Stimulated activated CD4-positive, alpha-beta T cell treated with anti-CD3 and anti-CD28 coated beads, TNF-alpha, amount 100 ng/mL, for 24 hours (primary cell): ENCODE measurements at places on chromosomes 1 and 21.

GRCh38 chr1:221672239-221672645 is 69.6 kb downstream of the DUSP10 start:
- no peak for DNase-seq

- DNase-seq = no peak
Observed at GRCh38 chr1:92882819-92883218, 51.0 kb downstream of the RPL5 start.

DNA sequence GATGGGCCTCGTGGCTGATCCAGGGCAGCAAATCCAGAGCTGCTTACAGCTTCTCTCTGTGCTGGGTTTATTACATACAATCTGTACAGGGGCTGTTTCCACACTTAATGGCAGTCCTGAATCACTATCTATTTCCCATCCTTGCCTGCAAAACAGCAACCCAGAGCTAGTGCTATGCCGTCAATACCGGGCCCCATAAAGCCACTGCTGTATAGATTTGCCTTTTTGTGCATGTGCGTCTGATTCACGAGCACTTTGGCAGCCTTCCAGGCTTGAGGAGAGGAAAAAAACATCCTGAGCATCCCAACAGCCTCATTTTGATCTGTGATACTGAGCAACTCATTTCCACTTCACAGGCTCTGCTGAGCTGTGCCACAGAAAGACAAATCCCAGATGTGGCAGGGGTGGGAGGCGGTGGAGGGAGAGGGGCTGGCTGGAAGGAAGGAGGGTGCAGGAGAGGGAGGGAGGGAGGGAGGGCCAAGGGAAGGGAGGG is 65.2 kb upstream of the TARBP1 start:
- peak; percentile 50 for DNase-seq

- DNase-seq = no peak
Observed at GRCh38 chr1:232722626-232723025, 82.6 kb upstream of the MAP10 start.

DNA sequence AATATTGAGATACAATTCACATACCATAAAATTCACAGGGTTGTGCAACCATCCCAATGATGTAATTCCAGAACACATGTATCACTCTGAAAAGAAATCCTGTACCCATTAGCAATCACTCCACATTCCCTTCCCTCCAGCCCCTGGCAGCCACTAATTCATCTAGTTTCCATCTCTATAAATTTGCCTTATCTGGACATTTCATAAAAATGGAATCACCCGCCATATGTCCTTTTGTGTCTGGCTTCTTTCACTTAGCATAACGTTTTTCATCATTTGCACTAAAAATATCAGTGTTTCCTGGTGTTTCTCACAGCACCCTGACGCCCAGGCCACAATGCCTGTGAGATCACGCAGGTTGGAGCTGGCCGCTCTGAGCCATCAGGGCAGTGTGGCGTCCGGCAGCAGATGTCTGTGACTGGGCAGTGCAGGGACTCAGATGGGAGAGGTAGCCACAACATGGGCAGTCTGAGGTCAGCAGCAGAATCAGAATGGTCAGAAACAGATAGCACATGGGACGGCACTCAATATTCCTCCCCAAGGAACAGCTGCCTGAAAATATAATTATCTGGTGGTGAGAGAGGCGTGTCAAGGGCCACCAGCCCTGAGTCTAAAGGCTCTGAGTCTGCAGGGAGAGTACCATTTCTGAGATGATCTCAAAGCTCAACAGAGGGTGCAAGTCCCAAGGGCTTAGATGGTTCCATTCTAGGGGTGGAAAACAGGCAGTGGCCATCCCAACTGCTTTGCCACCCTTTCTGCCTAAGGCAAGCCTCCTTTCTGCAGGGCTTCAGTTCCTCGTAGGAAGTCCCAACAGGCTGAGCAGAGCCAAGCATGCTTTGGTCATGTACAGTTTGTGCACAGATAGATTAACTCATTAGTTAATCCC is 129.4 kb upstream of the EDN2 start:
- DNase-seq = no peak

- DNase-seq = no peak
Observed at GRCh38 chr1:21174654-21175323, 1.9 kb downstream of the EIF4G3 start.

GRCh38 chr1:100517515-100517914 is 20.4 kb upstream of the GPR88 start:
- DNase-seq = no peak

GRCh38 chr1:53599481-53599880 is 139.5 kb downstream of the GLIS1 start:
- no peak for DNase-seq

DNA sequence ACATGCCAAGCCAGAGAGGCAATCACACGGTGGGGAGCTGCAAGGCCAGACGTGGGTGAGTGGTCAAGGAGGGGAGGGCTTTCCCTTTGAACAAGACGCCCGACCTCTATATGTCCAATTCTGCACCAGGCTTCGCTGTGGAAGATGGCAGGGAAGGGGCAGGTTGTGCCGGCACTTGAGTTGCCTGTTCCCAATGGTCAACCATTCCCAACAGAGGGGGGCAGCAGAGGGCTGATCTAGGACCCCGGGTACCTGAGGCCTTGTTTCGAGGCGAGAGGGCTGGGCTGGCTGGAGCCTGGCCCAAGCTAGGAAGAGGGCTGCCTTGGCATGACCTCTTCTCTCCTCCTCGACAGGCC is 64.9 kb downstream of the TMEM53 start:
- DNase-seq = no peak

DNA sequence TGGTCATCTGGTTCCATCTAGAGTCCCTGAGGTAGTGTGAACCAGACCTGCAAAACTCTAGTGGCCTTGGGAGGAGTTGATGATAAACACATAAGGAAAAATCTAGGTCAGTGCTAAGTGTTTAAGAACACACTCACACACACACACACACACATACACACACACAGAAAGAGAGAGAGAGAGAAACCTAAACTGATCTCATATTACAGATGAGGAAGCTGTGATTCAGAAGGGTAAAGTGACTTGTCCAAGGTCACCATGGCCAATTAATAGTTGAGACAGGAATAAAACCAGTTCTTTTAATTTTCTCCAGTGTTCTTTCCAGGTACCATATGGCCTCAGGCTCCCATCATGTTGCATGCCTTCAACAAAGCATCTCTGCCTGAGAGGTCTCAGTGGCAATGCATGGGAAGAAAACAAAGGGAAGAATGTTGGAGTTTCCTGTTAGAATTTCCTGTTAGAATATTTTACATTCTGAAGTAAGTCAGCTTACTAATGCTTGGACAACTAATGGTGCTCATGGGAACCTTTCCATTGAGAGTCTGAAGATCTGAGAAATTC is 77.3 kb upstream of the TSPAN2 start:
- no peak for DNase-seq

- no peak for DNase-seq
Observed at GRCh38 chr1:223765719-223766340, 53.5 kb downstream of the CAPN2 start.

DNA sequence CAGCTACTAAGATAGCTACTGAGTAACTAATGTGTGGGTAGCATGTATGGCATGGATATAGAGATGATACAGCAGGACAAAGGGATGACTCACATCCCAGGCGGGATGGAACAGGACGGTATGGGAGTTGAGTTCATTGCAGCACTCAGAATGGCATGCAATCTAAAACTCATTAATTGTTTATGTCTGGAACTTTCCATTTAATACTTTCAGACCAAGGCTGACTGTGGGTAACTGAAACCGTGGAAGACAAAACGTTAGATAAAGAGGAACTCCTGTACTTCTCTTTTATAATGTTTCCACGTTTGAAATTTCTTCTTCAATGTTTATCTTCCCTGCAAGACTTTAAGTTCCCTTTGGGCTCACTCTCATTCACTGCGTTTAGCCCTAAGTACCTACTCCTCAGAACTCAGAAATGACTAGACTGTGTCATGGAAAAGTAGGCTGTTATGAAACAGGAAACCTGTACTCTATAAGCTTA is 151.9 kb downstream of the MAGI3 start:
- DNase-seq = no peak

- no peak for DNase-seq
Observed at GRCh38 chr21:45578811-45579381, 36.7 kb upstream of the SLC19A1 start.

- DNase-seq = no peak
Observed at GRCh38 chr1:212309967-212310366, 24.8 kb downstream of the PPP2R5A start.

- DNase-seq = no peak
Observed at GRCh38 chr1:154697710-154698109, 89.7 kb upstream of the ADAR start.

GRCh38 chr21:44940116-44940631 is 345 bp downstream of the SLX9 start:
- DNase-seq = no peak

DNA sequence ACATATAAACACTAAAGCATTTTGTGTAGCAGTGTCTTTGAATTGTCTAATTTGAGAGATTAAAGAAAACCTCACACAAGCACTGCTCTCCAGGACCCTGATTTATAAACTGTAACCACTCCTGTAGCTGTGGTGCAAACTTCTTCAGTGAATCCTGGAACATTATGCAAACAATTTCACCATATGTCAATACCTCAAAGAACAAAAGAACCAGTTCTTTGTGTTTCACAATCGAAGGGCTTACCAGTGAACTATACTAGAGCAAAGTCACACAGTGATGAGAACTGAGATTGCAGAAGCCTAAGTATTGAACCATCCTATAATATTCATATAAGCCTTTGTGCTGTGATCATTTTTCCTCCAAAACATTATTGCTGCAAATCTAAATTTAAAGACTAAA is 21.5 kb downstream of the DPH5 start:
- DNase-seq = no peak

GRCh38 chr1:238191170-238191569 is 300.4 kb upstream of the ZP4 start:
- DNase-seq = no peak

- peak; percentile 31 for DNase-seq
Observed at GRCh38 chr1:7070389-7071029, 285.3 kb downstream of the CAMTA1 start.

DNA sequence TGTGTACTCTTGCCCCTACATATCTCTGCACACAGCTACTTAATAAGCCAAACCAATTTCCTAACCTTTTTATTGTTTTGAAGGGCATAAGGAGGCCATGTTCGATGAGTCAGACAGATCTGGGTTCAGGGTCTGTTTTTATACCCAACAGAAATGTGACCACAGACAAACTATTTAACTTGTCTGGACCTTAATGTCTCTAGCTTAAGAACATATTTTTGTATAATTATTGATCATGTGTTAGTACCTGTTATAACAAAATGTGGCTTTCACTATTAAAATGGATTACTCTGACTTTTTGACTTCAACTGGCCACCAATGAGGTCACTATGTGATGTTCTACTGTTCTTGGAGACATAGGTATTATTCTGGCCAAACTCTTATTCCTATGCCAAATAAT is 507.8 kb upstream of the USP24 start:
- no peak for DNase-seq

DNA sequence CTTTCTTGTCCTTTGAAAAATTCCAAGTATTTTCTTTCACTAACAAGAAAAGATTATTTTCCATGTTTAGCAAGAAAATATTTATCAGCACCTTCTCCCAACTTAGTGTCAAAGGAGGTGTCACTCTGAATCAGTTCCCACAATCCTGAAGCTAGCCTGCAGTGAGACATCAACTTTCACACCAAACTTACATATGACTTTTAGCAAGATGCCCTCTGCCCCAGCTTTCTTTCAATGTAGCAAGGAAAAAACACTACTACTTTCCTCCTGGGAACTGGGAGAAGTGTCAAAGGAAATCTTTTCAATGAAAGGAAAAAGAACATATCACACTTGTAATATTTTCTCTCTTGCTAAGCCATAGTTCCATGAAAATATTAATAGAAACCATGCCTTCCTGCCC is 50.9 kb upstream of the PALMD start:
- DNase-seq = no peak

- DNase-seq = no peak
Observed at GRCh38 chr1:166133857-166134256, 32.9 kb downstream of the FAM78B start.

GRCh38 chr1:111006556-111006955 is 42.8 kb upstream of the LRIF1 start:
- no peak for DNase-seq

DNA sequence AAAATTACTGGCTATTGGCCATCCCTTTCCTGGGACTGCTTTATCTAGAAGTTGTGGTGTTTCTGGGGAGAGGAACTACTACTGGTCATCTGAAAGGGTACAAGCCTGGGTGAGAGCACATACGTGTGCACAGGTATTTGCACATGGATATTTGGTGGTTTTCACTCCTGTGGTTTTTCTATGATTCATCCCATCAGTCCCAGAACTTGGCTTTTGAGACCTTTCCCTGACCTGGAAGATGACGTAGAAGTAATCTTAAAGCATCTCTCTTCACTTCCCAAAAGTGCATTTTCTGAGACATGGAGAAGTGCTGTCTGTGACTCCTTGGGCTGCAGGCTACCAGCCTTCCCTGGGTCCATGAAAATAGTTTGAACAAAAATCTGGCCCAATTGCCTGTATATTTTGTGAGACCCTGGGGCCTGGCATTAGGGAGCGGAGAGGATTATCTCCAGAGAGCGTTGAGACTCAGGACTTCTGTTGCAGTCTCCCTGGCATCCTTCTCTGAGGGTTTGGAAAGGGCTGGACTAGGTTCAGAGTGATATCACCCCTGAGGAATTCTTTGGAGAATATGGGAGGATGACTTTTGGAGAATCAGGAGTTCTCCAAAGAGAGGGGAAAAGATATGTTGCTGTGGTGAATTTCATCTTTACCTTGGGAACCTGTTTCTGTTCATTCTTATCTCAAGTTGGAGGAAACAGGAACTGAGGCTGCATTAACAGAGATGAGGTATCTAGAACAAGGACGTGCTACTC is 130.8 kb downstream of the NOS1AP start:
- DNase-seq = no peak

- DNase-seq = no peak
Observed at GRCh38 chr1:218409946-218410510, 64.9 kb downstream of the TGFB2 start.

- no peak for DNase-seq
Observed at GRCh38 chr1:156444407-156445001, 56.1 kb downstream of the MEF2D start.

DNA sequence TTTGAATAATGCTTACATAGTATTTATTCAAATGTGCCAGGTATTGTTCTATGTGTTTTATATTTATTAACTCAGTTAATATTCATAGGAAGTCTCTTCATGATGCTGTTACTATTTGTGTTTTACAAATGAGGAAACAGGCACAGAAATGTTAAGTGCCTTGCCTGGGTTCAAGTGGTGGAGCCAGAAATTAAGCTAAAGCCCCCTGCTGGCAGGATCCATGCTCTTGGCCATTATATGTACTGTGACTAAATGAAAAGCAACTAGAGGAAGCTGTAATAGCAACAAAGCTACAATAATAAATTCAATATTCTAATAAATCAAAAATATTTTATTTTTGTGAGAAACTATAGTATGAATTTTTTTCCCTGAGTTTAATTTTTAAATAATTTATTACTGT is 30.0 kb downstream of the IARS2 start:
- no peak for DNase-seq

DNA sequence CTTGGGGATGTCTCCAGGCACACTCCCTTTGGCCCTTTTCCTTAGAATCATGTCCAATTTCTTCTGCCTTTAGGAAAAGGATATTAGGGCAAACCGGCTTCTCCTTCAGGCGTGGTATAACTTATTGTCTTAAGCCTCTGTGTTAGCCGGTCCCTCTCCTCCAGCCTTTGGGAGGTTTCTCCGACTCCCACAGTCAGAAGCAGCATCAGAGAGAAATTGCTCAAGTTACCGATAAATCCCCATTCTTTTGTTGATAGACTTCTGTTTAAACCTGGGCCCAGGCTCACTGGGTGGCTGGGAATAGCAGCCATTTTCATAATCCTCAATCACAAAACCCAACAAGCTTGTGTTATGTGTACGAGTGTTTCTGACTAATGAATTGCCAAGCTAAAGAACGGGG is 85.4 kb upstream of the KAZN start:
- DNase-seq = no peak
